ENCODE measurements at places on chromosomes 7 and 10. TPM values are rescaled to one million over a fixed set of nuclear protein-coding genes. Genes with fewer than 3 reads are reported as not detected.
A peak's percentile ranks its signal among the peaks of the same experiment; 100 is the strongest.

ZPBP gene
- total RNA-seq, result not detected

- no peak for DNase-seq
Measured at GRCh38 chr10:34589275-34589674, 225.8 kb downstream of the PARD3 start.

DNA sequence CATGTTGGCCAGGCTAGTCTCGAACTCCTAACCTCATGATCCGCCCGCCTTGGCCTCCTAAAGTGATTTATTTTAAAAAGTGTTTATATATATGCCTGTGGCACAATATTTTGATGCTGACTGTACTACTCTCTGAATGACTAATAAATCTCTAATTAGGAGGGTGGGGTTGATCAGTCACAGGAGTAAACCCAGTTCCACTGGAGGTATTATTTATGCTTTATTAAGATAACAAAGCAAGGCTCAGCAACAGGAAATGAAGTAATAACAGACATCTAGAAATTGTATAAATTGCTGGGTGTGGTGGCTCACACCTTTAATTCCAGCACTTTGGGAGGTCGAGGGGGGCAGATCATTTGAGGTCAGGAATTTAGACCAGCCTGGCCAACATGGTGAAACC, 26.0 kb upstream of the MCU start:
- DNase-seq, result no peak

- no peak for DNase-seq
Measured at GRCh38 chr10:74585231-74586087, 240.9 kb upstream of the KAT6B start.

- DNase-seq, result no peak
Measured at GRCh38 chr10:128614016-128614605, 487.9 kb upstream of the MKI67 start.

ANKRD2 gene
- not detected for total RNA-seq

LDB1 gene
- 55.7 TPM for total RNA-seq

DNA sequence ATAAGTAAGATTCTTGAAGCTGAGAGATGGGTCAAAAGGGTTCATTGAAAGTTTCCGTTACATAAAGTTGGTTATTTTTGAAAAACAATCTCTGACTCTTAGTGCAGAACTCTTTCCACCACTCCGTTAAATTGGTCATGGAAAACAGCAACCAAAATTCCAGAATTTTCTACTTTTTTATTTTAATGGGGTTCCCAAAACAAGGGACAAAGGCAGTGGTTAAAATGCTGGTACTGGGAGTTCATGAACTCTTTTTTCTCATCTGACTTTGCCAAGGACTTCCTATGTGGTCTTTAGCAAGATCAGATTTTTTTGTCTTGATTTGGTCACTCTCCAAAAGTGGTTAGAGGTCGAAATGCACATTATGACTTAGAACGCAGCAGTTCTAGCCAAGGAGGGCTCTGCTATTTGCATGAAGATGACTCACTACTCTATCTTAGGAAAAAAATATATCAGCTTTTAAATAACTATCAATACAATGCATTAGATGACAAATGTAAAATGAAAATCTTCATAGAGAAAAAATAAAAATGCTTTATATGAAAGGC, 145.7 kb downstream of the REEP3 start:
- no peak for DNase-seq

MIOS gene
- 41.5 TPM for total RNA-seq

- no peak for DNase-seq
Measured at GRCh38 chr10:4663162-4663992, 162.6 kb upstream of the AKR1E2 start.

GRCh38 chr7:158107806-158108205, 479.8 kb downstream of the PTPRN2 start:
- no peak for DNase-seq

DNA sequence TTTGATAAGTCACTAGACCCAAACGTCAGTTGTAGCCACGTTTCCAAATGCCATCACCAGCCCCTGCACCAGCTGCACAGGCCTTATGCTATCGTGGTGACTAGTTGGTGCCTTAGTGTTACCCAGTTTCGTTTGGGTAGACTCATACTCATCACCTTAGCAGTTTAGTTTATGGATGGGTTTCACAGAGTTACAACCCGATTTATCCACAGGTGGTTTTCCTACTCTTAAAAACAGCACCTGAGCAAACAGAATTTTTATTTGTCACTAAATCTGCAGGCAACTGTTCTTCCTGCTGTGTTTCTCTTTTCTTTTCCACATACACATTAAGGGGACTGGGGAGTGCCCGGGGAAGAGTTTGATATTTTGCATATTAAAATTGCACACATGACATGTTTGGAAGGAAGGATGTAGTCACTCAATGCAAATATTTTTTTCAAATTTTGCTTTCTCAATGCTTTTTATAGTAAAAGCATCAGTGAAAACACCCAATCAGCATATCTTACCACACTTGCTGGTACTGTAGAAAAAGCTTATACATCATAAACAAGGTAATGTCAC, 41.6 kb downstream of the PDSS1 start:
- DNase-seq, result no peak

DNA sequence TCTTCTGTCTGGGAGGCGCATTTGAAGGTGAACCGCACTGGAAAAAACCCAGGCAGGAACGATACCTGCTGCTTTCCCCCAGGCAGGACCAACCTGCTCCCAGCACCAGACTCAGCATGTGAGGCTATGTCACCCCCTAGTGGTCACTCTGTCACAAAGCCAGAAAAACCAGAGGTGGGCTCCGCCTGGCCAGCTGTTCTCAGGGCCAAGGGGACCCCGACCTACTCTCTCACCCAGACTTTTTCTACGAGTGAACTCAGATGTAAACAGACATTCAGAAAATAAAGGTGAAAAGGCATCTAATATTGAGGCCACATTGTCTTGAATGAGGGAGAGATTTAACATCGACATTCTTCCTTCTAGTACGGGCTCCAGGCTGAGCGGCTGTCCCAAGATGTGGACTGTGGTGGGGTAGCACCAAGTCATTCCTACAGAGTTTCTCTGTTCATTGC, 117.3 kb downstream of the PRKAG2 start:
- DNase-seq, result peak; percentile 57

- no peak for DNase-seq
Measured at GRCh38 chr10:17059197-17059688, 70.4 kb downstream of the CUBN start.

- DNase-seq, result no peak
Measured at GRCh38 chr7:137755846-137756651, 90.7 kb downstream of the DGKI start.

TAC1 gene
- 1.2 TPM for total RNA-seq

GRCh38 chr7:100380196-100380595, 6.9 kb downstream of the PILRA start:
- DNase-seq, result no peak

PALD1 gene
- total RNA-seq, result 1.3 TPM

SSC4D gene
- total RNA-seq, result 1.0 TPM

GRCh38 chr7:143259765-143260164, 3.5 kb upstream of the GSTK1 start:
- no peak for DNase-seq

GRCh38 chr10:5613481-5614154, 52.8 kb downstream of the ASB13 start:
- DNase-seq, result no peak

SLC29A4 gene
- 0.34 TPM for total RNA-seq

- DNase-seq, result no peak
Measured at GRCh38 chr7:101234636-101235035, 3.0 kb downstream of the CLDN15 start.

OR2A42 gene
- total RNA-seq, result not detected

ADRA2A gene
- 0.10 TPM for total RNA-seq

DNA sequence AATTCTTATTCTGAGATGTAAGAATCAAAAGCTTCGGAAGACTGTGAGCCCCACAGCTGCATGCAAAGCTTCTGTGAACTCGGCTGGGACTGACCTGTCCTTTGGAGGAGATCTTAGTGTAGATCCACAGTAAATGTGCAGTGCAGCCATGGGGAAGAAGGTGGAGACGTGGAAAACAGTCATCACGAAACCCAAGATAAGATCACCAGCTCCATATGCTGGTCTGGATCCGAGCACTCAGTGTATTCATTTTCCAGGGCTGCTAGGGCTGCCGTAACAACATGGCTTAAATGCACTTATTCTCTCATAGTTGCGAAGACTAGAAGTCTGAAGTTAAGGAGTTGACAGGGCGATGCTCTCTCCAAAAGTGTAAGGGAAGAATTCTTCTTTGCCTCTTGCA, 143.0 kb upstream of the TCF7L2 start:
- no peak for DNase-seq
